ENCODE measurements at places on chromosomes 7 and 10.

GRCh38 chr10:31646519-31646918 is 282.1 kb downstream of the ARHGAP12 start:
- DNase-seq = no peak

- no peak for DNase-seq
Measured at GRCh38 chr10:130707389-130707979, 571.3 kb downstream of the GLRX3 start.

- DNase-seq = no peak
Measured at GRCh38 chr7:132869166-132869861, 212.6 kb downstream of the CHCHD3 start.

DNA sequence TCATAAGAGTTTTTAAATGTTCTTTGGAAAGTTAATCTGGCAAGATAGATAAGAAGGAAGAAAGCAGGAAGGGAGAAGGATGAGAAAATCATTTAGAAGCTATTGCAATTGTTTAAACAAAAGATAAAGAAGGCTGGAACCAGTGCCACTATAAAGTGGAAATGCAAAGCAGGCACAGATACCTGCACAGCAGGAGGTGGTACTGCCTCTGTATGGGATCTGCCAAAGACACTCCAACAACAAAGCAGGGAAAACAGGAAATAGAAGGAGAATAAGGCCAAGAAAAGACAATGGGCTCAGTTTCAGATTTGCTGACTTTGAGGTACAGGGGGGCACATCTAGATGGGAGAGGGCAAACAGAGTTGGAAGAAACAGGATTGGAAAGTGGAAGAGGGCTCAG is 138.6 kb downstream of the PPP1R17 start:
- no peak for DNase-seq

Measured in kidney glomerular epithelial cell (primary cell).